WTC11 (cell line): ENCODE measurements at places on chromosomes 6 and 20.

DNA sequence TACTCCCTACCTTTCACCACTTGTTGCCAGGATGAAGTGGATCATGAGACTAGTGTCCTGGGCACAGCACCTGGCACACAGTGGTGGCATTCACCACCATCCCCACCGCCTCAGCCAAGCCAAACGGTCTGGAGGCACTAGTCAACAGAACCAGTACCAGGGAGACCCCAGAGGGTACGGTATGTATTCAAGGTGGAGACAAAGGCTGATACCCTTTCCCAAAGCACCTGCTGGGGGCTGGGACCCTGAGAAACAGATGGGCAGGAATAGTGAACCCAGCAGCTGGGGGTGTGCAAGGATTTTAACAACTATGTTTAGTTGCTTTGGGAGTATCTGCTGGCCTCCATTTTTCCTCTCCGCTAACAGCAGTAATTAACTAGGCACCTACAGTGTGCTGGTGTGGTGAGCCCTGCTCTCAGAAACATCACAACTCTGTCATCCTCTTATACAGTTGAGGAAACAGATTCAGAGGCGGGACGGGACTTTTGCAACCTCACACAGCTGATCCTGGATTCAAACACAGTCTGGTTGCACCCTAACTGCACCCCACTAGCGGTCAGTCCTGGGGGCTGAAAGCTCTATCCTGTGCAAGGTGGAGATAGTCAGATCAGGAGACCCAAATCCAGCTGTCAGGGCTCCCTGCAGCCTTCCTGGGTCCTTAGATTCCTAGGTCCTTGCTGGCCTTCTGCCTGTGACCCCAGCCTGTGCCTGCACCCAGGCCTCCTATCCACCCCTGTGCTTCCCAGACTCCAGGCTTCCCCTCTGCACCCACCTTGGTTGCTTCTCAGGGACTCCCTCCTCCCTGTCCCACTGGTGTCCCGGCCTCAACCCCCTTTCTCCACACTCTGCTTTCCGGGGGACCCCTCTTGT lies 1.2 kb downstream of the SNTA1 start:
- no peak for DNase-seq

GRCh38 chr20:4638826-4639225 lies 82.9 kb upstream of the PRND start:
- no peak for DNase-seq

- DNase-seq = peak; percentile 41
Observed at GRCh38 chr6:36244641-36245280, 25.1 kb upstream of the PNPLA1 start.

GRCh38 chr6:156686301-156686994 lies 90.7 kb upstream of the ARID1B start:
- DNase-seq = peak; percentile 41

DNA sequence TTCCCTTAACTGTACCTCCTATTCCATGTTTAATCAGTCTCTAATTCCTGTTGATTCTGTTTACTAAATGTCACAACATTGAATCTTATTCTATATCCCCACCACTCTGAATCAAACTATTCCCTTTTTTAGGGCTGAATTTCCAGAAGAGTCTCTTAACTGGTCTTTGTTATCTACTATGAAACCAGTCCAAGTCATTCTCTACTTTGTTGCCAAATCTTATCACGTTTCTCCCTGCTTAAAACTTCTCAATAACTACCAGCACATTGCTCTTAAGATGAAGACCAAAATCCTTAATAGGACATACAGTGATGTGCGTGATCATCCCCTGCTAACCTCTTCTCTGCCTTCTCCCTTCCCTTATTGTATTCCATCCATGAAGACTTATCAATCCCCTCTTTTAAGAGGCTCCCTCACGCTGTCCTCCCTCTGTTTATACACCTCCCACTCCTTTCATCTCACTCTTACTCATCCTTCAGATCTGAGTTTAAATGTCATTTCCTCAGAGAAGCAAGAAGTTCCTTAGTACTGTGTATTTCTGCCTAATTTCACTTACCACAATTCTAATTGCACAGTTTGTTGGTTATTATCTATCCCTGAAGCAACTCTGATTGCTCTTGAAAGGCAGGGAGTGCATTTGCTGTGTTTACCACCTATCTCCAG lies 143.0 kb upstream of the AHI1 start:
- DNase-seq = no peak

GRCh38 chr6:164756142-164756541 lies 553.3 kb downstream of the C6orf118 start:
- DNase-seq = no peak

GRCh38 chr20:13684566-13685222 lies 46.0 kb upstream of the TASP1 start:
- DNase-seq = no peak

- DNase-seq = no peak
Observed at GRCh38 chr6:139423037-139423703, 48.7 kb upstream of the CITED2 start.

- DNase-seq = no peak
Observed at GRCh38 chr6:156630613-156631302, 146.4 kb upstream of the ARID1B start.

DNA sequence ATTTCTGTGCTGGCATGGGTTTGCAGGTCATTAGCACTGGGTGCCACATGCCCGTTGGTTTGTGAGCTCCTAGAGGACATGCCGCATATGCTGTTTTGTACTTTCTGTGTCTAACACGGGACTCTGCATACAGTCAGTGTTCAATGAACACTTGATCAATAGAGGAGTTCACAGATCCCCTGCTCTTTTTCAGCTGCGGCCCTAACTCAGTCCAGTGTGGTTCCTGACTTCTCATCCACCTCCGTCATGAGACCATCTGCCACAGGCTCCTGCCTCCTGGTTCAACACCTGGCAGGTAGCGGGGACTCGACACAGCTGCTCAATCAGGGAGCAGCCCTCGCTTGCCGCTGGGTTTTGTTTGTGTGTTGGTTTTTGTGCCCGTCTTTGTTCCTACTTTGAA lies 13.8 kb upstream of the BMP7 start:
- no peak for DNase-seq

GRCh38 chr20:62155428-62156253 lies 12.1 kb downstream of the SS18L1 start:
- no peak for DNase-seq

DNA sequence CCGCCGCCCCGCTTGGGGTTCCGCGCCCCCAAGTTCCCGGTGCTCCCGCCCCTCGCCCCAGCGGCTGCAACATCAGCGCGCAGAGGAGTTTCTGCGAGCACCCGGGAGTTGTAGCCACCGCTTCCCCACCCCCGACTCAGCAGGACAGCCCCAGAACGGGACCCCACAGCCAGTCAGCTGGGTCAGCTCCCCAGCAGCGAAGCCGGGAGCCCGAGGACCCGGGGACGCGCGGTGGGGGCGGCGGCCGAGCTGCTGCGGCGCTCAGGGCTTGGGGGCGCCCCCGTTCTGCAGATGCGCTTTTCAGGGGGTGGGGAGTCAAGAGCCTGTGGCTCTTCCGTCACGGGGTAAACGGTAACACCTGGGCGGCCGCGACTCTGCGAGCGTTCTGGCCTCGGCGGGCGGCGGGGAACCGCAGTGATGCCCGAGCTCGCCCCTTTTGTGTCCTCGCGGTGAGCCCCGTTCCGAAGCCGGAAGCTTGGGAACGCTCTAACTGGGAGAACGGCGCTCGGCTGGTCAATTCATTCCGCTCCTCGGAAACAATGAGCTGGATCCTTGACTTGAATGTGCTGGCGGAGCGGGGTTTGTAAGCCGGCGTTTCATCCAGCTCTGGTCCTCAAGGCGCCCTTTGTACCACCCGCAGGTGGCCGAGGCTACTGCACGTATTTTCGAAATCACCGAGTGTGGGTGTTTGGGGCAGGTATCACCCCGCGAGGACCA lies 774 bp downstream of the PLEKHG1 start:
- peak; percentile 79 for DNase-seq

GRCh38 chr6:149834513-149835481 lies 29.4 kb downstream of the LRP11 start:
- DNase-seq = peak; percentile 69

DNA sequence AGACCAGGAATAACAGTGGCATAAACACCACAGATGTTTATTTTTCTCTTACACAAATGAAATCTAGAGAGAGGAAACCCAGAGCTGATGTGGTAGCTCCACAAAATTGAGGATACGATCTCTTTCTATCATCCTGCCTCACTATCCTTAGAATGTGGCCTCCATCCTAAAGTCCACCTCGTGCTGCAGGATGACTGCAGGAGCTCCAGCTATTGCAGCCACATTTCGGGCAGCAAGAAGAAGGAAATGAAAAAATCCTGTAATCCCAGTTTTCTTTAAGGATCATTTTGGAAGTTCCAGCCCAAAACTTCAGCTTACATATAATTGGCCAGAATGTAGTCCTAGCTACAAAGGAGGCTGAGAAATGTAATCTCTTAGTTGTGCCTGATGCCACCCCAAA lies 41.2 kb upstream of the ARFGEF2 start:
- DNase-seq = no peak

- DNase-seq = peak; percentile 5
Observed at GRCh38 chr20:25050501-25051350, 7.2 kb downstream of the ACSS1 start.

GRCh38 chr6:17469006-17469832 lies 75.8 kb downstream of the CAP2 start:
- no peak for DNase-seq

- DNase-seq = no peak
Observed at GRCh38 chr6:131854803-131855202, 47.0 kb downstream of the ENPP1 start.

GRCh38 chr6:66496659-66497058 lies 789.6 kb upstream of the EYS start:
- DNase-seq = no peak

DNA sequence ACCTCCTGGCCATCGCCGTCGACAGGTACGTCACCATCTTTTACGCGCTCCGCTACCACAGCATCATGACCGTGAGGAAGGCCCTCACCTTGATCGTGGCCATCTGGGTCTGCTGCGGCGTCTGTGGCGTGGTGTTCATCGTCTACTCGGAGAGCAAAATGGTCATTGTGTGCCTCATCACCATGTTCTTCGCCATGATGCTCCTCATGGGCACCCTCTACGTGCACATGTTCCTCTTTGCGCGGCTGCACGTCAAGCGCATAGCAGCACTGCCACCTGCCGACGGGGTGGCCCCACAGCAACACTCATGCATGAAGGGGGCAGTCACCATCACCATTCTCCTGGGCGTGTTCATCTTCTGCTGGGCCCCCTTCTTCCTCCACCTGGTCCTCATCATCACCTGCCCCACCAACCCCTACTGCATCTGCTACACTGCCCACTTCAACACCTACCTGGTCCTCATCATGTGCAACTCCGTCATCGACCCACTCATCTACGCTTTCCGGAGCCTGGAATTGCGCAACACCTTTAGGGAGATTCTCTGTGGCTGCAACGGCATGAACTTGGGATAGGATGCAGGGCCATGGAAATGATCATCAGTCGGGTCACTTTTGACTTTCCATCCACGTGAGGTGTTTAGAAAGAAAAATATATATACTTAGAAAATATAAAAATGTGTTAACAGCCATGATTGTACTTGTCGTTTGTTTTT lies 868 bp downstream of the MC3R start:
- DNase-seq = peak; percentile 17

DNA sequence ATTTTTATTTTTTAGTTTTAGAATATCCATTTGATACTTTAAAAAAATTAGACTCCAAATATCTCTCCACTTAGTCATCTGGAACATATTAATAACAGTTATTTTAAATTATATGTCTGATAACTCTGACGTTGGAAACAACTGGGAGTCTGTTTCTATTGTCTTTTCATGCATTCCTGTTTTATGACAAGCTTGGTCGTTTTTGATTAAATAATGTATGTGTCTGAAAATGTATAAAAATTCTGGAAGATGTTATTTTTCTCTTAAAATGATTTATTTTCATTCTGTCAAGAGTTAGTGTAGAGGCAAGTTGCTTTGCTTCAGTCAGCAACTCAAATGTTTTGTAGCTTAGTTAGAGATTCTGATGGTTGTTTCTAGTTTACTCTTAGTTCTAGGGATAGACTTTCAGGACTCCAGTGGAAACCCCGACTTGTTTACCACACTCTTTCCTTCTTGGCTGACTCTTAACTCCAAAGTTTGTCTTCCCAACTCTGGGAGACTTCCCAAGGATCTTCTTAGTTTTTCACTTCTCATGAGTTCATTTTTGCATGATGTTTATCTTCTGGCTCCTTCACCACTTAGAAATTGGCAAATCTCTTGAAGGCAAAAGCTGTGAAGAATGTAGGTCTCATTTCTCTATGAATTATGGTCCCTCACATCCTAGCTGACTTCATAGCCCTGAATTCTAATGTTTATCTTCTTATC lies 190.9 kb downstream of the LAMA2 start:
- no peak for DNase-seq

GRCh38 chr20:63696306-63696627 lies 185 bp upstream of the TNFRSF6B start:
- peak; percentile 65 for DNase-seq

DNA sequence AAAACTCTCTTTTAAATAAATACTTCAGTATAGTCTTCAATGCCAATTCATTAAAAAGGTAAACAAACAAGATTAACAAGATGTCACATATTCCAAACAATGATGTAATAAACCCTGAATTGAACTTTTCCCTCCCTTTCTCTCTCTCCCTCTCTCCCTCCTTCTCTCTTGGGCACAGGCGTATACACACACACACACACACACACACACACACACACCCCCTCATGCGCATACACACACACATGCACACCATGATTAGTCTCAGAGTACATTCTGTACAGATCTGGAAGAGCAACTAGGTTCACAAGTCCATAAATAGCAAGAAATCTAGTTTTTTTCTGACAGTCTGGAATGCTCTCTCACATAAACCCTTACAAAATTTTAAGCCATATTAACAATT lies 128.3 kb downstream of the DST start:
- DNase-seq = no peak

GRCh38 chr6:145042559-145042958 lies 692.8 kb downstream of the EPM2A start:
- DNase-seq = peak; percentile 52

GRCh38 chr20:9287826-9288225 lies 218.9 kb downstream of the PLCB4 start:
- DNase-seq = no peak
